Astrocyte of the spinal cord (primary cell): ENCODE measurements at places on chromosomes 16 and 17.
A peak's percentile ranks its signal among the peaks of the same experiment; 100 is the strongest.

- no peak for DNase-seq
Observed at GRCh38 chr17:45825792-45826191, 18.9 kb upstream of the SPPL2C start.

DNA sequence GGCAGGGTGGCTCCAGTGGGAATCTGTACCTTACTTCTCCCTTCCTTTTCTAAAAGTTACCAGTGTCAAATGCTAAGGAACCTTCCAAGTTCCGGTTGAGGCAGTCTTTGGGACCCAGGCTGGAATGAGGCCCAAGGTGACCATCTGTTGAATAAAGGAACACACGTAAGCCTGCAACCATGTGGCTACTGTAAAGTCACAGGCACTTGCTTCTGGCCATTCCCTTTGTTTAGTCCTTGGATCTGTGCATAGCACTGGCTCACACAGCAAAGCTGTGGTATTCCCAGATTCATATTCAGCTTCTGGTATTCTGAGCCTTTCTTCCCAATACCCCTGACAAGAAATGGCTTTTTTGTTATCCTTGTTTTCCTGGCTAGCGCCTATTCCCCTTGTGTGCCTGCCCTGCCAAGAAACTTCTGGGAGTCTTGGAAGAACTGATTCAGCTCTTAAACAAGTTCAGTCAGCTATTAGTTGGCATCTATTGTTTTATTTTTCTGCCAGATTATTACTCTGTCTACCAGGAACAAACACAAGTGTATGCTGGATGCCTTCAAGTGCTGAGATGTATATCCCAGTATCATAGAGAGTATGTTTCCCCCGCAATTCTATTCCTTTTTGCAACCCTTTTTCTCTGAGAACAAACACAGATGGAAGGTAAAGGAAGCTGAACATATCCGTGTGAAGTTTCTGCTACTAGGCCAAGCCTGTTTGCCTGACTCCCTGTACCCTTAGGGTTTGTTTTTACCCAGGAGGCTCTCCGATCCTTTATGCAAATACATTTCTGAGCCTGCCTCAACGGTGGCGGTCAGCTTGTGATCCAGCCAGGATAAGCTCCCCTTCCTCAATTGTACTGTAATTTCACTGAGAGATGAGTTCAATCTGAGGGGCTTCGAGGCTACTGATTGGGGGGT, 13.2 kb downstream of the TMEM238L start:
- DNase-seq = no peak

- no peak for DNase-seq
Observed at GRCh38 chr16:79981814-79982213, 381.3 kb upstream of the MAF start.

GRCh38 chr16:19152042-19152441, 16.0 kb upstream of the SYT17 start:
- DNase-seq = no peak

DNA sequence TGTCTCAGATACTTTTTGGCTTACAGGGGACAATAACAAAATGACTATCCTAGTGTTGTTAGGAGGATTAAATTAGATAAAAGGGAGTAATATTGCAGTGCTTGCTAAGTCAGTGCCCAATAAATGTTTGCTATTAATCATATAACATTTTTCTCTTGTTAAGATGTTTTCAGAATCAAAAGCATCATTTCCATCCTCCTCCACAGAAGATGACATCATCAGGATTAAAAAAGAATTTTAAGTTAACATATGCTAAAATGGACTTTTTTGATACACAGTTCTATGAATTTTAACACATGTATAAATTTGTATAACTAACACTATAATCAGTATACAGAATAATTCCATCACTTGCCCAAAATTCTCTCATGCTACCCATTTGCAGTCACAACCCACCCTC, 492.6 kb downstream of the GRIN2A start:
- DNase-seq = no peak

GRCh38 chr17:77651988-77652387, 306.5 kb upstream of the TNRC6C start:
- no peak for DNase-seq

- DNase-seq = peak; percentile 30
Observed at GRCh38 chr16:3131755-3132377, 3.0 kb upstream of the ZNF213 start.

DNA sequence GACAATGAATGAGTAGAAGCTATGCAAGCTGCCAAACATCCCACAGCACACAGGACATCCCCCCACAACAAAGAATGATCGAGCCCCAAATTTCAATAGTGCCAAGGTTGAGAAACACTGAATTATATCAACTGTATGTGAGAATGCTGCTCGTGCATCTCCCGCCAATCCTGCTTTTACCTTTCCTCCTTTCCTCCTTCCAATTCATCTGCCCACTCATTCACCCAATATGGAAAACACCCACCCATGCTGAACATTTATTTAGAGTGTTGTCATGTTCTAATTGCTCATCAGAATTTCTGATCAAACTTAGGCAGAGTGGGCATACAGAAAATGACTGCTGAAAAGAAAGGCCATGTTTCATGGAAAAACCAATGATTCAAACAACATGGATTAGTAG, 183.0 kb downstream of the TMEM114 start:
- DNase-seq = no peak

DNA sequence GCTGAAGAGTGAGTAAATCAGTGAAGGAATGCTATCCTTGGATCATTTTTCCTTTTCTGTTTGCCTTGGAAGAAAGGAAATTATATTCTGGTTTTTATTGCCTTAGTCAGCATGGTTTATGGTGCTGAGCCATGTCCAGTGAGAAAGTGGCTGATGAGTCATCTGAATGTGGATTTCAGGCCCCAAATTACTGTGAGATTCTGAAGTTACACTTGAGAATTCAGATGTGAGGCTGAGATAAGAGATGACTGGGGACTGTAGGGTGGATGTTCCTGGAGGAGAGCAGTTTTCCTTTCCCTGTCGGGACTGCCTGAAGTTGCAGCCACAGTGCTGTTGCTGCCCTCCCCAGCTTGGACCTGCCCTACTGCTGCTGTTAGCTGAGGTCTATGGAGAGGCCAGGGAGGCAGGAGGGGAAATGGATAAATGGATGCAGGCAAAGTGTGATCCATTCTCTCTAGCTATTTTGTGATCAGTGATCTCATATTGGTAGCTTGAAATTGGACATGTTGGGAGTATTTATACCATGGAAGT, 4.2 kb upstream of the MAP3K14 start:
- DNase-seq = peak; percentile 98

DNA sequence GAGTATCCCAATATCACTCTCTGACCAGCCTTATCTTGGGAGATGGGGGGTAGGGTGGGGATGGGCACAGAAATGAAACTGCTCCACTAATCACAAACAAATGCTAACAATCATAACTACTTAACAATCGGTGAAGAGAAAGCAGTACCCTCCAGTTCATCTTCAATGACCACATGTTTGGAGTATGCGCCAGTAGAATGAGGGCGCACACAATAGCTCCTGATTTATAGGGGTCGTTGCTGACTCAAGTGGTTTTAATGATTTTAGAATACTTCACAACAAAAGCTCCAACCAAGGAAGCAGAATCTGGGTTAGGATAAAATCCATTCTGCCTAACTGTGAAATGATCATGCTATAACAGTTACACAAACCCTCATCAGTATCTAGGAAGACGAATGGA, 184.4 kb downstream of the AATF start:
- no peak for DNase-seq
